ENCODE measurements at places on chromosomes 5 and 9.
A peak's percentile ranks its signal among the peaks of the same experiment; 100 is the strongest.

DNA sequence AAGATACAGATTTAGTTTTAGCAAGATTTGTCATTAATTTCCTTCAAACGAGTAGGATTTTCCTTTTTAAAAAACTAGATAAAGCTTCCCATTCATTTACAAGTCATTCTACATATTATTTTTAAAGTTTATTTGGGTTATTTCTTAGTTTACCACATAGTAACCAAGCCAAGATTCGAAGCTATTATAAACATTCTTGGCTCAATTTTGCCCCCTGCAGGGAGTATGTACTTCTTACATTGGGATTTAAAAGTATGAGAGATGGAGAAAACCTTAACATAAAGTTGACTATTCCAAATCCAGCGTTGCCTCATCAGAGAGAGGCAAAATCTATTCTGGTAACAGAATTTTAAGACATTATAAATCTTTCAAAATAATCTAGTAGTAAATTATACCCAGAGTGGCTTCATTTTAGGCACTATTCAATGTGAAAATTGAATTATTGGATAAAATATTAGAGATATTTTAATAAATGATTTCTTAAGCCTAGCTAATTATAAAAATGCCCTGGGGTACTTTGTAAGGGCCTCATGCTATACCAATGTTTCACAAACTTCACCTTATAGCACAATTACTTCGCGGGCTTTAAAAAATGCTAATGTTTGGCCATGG lies 39.1 kb downstream of the FBN2 start:
- DNase-seq, result peak; percentile 21

GRCh38 chr9:95138474-95138873 lies 179.0 kb downstream of the FANCC start:
- peak; percentile 66 for DNase-seq

GRCh38 chr9:90899287-90899686 lies 97.7 kb downstream of the SYK start:
- DNase-seq, result no peak

GRCh38 chr5:161086461-161086860 lies 234.4 kb upstream of the ATP10B start:
- no peak for DNase-seq

- DNase-seq, result no peak
Measured at GRCh38 chr9:6829536-6829935, 71.8 kb downstream of the KDM4C start.

DNA sequence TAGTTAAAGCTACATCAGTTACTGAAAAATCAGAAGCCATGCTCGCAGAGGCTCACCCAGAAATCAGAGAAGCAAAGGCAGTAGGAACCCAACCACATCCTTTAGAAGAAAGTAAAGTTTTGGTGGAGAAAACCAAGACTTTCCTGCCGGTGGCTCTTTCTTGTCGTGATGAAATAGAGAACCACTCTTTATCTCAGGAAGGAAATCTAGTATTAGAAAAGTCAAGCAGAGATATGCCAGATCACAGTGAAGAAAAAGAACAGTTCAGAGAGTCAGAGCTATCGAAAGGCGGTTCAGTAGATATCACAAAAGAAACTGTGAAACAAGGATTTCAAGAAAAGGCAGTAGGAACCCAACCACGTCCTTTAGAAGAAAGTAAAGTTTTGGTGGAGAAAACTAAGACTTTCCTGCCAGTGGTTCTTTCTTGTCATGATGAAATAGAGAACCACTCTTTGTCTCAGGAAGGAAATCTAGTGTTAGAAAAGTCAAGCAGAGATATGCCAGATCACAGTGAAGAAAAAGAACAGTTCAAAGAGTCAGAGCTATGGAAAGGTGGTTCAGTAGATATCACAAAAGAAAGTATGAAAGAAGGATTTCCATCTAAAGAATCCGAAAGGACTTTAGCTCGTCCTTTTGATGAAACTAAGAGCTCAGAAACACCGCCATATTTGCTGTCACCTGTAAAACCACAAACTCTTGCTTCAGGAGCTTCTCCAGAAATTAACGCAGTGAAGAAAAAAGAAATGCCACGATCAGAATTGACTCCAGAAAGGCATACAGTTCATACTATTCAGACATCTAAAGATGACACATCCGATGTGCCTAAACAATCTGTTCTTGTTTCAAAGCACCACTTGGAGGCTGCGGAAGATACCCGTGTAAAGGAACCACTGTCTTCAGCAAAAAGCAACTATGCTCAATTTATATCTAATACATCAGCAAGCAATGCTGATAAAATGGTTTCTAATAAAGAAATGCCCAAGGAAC lies 47.2 kb downstream of the CMYA5 start:
- DNase-seq, result no peak

- DNase-seq, result no peak
Measured at GRCh38 chr5:17732351-17732923, 98.2 kb downstream of the TAF11L14 start.

DNA sequence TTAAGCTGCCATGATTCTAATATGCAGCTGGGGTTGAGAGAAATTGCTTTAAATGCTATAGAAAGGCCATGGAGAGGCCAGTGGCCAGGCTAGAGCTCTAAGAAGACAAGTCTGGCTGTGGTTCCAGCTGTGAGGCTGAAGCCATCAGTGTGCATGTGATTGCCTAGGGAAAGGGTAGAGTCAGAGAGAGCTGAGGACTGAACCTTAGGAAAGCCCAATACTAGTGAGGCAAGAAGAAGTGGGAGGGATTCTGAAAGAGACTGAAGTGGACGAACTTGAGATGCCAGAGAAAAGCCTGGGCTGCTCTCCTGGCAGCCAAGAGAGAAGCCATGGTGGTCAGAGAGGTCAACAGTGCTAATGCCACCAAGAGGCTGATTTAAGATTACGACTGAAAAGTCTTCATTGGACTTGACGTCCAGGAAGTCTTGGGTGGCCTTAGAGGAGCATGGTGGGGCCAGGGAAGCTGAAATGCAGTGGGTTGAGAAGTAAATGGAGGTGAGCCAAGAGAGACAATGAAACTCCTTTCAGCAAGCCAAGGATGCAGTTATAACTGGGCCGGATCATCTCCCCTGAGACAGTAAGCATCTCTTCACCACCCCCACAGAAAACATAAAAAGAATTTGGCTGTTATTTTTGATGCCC lies 133.2 kb downstream of the TMEM174 start:
- DNase-seq, result no peak

GRCh38 chr5:57302164-57302563 lies 128.3 kb downstream of the GPBP1 start:
- DNase-seq, result peak; percentile 11

- no peak for DNase-seq
Measured at GRCh38 chr5:33837301-33837700, 54.5 kb downstream of the ADAMTS12 start.

DNA sequence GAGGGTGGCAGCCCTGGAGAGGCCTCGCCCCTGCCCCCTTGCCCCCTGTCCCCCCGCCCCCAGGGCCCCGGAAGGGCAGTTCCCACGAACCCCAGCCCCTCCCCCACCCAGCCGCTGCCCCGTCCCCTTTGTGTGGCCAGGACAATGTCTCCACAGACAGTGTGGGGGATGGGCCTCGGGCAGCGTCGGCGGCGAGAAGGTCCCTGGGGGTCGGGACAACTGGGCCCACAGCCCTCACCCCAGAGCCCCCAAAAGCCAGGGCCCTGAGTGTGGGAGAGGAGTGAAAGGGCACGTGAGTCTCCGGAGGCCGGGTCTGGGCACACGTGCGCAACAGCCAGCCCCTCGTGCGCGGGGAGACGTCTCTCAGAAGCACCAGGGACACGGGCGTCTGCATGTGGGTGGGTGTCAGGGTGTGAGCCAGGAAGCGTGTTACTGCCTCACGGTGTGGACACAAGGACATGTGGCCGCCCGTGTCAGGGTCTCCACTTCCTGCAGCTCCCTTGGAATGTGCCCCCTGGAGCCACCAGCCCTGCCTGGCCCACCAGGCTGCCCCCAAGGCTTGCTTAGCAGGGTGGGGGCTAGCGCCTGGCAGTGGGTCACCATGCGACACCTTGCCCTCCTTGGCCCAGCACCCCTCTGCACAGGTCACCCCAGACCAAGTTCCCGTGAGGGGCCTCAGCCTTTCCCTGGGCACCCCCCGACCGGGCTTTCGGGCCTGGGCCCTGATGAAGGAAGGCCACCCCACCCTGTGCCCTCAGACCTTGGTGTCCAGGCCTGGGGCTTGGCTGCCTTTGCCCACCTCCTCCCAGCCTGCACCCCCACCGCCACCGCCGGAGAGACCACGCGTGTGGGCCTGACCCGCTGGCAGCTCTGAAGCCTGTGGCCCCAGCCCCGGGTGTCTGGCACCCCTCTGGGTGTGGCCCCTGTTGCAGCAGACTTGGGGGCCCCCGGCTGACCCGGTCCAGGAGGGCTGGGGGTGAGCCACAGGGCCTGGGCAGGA lies 12.8 kb upstream of the NRARP start:
- no peak for DNase-seq

- no peak for DNase-seq
Measured at GRCh38 chr5:105530716-105531261, 1968.2 kb upstream of the NUDT12 start.

- DNase-seq, result no peak
Measured at GRCh38 chr5:43804041-43804440, 201.1 kb downstream of the NNT start.

DNA sequence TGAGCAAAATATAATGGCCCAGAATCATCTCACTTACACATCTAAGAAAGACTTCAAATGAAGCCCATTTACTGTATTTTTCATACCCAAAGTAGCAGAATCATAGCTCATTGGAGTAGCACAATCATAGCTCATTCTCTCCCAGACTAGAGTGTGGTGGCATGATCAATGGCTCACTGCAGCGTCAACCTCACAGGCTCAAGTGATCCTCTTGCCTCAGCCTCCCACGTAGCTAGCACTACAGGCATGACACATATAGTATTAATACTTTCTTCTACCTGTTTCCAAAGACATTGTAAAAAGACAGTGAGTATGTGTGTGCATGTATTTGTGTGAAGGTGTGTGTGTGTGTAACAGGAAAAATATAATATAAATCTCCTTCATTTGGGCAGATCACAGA lies 1247.9 kb upstream of the ACO1 start:
- no peak for DNase-seq

GRCh38 chr5:173772384-173773059 lies 115.6 kb upstream of the CPEB4 start:
- no peak for DNase-seq

- DNase-seq, result no peak
Measured at GRCh38 chr9:97831843-97832636, 21.0 kb upstream of the FOXE1 start.

All from LNCaP clone FGC (cell line).